ENCODE measurements at places on chromosomes 12 and 14.

DNA sequence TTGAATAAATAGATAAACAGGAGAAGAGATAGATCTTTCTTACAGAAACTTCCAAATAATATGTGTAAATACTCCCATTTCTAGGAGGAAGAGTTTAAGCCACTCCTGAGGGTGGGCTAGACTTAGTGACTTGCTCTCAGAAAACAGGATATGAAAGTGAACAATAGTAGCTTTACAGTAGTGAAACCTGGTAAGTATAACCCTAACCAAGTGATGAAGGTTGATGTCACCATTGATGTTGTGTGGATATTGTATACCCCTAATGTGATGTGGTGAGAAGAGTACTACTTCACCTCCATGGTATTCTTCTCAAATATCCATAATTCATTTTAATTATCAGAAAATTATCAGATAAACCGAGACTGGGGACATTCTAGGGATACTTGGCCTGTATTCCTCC is 20.9 kb downstream of the AKAP6 start:
- no peak for DNase-seq

DNA sequence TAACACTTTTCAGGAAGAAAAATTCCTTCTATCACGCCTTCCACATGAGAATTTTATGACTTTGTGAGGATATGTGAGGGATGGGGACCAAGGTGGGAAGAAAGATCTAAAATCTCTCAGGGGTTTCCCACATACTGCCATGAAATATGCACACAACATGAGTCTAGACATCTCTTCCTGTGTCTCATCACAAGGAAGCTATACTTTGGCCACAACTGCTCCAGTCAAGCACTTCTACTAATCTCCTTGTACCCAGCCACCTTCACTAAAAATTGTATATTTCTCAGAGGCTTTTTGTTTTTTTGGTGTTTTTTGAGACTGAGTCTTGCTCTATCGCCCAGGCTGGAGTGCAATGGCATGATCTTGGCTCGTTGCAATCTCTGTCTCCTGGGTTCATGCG is 3.2 kb downstream of the OSBPL8 start:
- no peak for DNase-seq

DNA sequence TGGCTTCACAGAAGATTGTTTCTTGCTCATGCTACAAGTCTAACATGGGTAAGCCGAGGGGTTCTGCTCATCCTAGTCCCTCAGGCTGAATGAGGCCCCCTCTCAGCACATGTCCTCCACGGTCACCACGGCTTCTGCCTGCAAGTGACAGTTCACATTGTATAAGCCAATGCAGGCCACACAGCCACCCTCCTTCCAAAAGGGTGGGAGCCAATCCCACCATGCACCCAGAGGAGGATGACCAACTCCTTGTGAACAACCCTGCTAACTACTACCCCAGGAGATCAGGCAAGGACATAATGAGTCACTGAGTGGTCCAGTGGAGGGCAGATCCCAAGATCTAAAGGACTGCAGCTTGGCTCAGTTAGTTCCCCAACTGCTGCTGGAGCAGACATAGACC is 6.1 kb downstream of the SPRING1 start:
- DNase-seq, result no peak

GRCh38 chr12:112381406-112381882 is 787 bp downstream of the HECTD4 start:
- DNase-seq, result peak; percentile 23

GRCh38 chr14:67268426-67269150 is 27.4 kb downstream of the PALS1 start:
- no peak for DNase-seq

Data from hepatic stellate cell (primary cell).